ENCODE measurements at places on chromosomes 2 and 18. TPM values are rescaled to one million over a fixed set of nuclear protein-coding genes. Genes with fewer than 3 reads are reported as not detected.

- no peak for DNase-seq
- peaks cover 24% of the 10 kb centered on the region for H3K4me1 ChIP-seq
- no peaks in the 10 kb centered on the region for H3K36me3 ChIP-seq
Measured at GRCh38 chr2:218780046-218780445, 1.9 kb upstream of the CYP27A1 start.

GRCh38 chr18:32848826-32849225, 76.0 kb upstream of the KLHL14 start:
- H3K27ac ChIP-seq: no peak overlapping the region
- no peaks in the 10 kb centered on the region for H3K27me3 ChIP-seq
- no peak overlapping the region for H3K4me3 ChIP-seq
- H3K36me3 ChIP-seq: no peaks in the 10 kb centered on the region
- H3K4me1 ChIP-seq: no peaks in the 10 kb centered on the region
- DNase-seq: no peak

DNA sequence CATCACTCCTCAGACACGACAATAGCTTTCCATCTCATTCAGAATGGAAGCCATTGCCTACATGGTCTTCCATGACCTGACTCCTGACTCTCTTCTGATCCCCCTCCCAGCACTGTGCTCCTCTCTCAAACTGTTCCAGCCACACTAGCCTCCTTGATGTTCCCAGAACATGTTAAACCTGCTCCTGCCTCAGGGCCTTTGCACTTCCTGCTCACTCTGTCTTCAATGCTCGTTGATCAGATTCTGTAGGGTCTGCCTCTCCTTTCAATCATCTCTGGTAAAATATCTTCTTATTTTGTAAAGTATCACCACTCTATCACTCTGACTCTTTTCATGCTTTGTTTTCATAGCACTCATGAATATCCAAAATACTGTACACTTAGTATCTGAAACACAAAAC, 84.9 kb downstream of the SESTD1 start:
- no peak for DNase-seq
- H3K4me3 ChIP-seq: no peak overlapping the region
- no peaks in the 10 kb centered on the region for H3K27me3 ChIP-seq
- H3K36me3 ChIP-seq: no peaks in the 10 kb centered on the region

GRCh38 chr2:9422321-9423099, 818 bp downstream of the ITGB1BP1 start:
- peaks cover 12% of the 10 kb centered on the region for H3K4me1 ChIP-seq
- no peak for DNase-seq
- H3K36me3 ChIP-seq: no peaks in the 10 kb centered on the region
- peak overlapping the region; percentile 58 for H3K27ac ChIP-seq
- H3K27me3 ChIP-seq: no peaks in the 10 kb centered on the region

Gene CIB4
- not detected for total RNA-seq

Gene PAX8
- 0.09 TPM for total RNA-seq

- peaks cover 1% of the 10 kb centered on the region for H3K36me3 ChIP-seq
- H3K27me3 ChIP-seq: no peaks in the 10 kb centered on the region
- no peak overlapping the region for H3K27ac ChIP-seq
- H3K4me3 ChIP-seq: no peak overlapping the region
- H3K4me1 ChIP-seq: no peaks in the 10 kb centered on the region
Measured at GRCh38 chr2:109597283-109597682, 16.5 kb downstream of the SEPTIN10 start.

GRCh38 chr2:42974721-42975717, 182.6 kb upstream of the HAAO start:
- no peaks in the 10 kb centered on the region for H3K36me3 ChIP-seq
- H3K4me1 ChIP-seq: peaks cover 16% of the 10 kb centered on the region
- no peak overlapping the region for H3K4me3 ChIP-seq
- DNase-seq: peak; percentile 83
- no peaks in the 10 kb centered on the region for H3K27me3 ChIP-seq

Gene ADD2
- total RNA-seq: 0.08 TPM

DNA sequence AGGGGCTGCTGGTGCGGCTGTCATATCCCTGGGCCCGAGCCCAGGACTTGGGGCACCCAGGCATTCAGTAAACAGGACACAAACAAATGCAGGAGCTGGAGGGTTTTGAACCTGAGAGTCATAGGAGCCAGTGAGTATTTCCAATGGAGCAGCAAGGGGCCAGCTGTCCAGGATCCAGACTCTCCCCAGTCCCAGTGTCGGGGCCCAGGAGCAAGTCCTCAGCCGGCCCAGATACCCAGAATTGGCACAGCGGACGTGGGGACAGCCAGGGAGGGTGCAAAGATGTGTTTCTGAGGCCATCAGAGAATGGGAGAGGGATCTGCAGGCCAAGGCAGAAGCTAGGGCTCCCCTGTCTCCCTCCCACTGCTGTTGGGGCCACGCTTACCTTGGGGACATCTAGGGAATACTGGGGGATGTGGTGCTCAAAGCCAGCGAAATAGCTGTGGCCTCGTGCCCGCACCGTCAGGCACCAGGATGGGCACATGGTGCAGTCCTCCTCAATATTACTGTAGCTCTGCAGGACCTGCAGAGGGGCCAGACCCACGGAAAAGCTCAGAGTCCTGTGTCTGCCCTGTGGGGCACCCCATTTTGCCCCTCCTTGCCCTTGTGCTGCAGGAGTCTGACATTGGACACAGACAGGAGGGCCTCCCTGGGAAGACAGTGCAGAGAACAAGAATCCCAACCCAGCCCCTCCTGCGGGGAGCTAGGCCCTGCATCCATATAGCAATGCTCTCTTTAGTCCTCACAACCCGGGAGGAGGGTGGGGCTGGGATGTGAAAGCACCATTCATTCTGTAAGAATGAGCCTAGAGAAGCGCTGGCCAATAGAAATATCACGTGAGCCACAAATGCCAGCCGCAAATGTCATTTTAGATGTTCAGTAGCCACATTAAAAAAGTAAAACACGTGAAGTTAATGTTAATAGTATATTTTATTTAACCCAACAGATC, 15.4 kb downstream of the CFAP65 start:
- no peak for DNase-seq
- no peaks in the 10 kb centered on the region for H3K36me3 ChIP-seq
- no peaks in the 10 kb centered on the region for H3K4me1 ChIP-seq
- no peak overlapping the region for H3K27ac ChIP-seq
- H3K27me3 ChIP-seq: no peaks in the 10 kb centered on the region

Gene IGFBP5
- 2.3 TPM for total RNA-seq

GRCh38 chr2:43605079-43605655, 9.3 kb upstream of the THADA start:
- no peak overlapping the region for H3K4me3 ChIP-seq
- no peaks in the 10 kb centered on the region for H3K27me3 ChIP-seq
- H3K4me1 ChIP-seq: no peaks in the 10 kb centered on the region
- H3K27ac ChIP-seq: no peak overlapping the region
- DNase-seq: no peak

GRCh38 chr2:238418196-238418998, 8.3 kb upstream of the ASB1 start:
- H3K27ac ChIP-seq: no peak overlapping the region
- H3K27me3 ChIP-seq: no peaks in the 10 kb centered on the region
- no peaks in the 10 kb centered on the region for H3K4me1 ChIP-seq
- DNase-seq: no peak

DNA sequence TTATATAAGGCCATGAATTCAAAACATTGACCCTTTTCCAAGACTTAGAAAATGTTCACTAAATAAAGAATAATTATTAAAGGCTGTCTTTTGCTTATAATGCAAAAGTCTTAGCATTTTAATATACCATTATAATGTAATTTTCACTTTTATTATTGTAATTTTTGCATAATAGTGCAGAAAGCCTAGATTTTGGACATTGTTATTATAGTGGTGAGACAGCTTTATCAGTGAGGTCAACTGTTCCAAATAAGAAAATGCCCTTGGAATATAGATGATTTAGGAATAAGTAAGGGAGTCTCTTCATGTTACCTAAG, 56.6 kb downstream of the ATIC start:
- H3K36me3 ChIP-seq: peaks cover 84% of the 10 kb centered on the region
- H3K4me3 ChIP-seq: no peak overlapping the region
- no peaks in the 10 kb centered on the region for H3K4me1 ChIP-seq
- H3K27ac ChIP-seq: no peak overlapping the region
- DNase-seq: no peak

GRCh38 chr2:241126201-241126611, 23.1 kb downstream of the PASK start:
- no peaks in the 10 kb centered on the region for H3K27me3 ChIP-seq
- DNase-seq: no peak
- H3K36me3 ChIP-seq: no peaks in the 10 kb centered on the region
- H3K4me3 ChIP-seq: no peak overlapping the region

- H3K27me3 ChIP-seq: no peaks in the 10 kb centered on the region
- H3K4me3 ChIP-seq: no peak overlapping the region
- peaks cover 14% of the 10 kb centered on the region for H3K4me1 ChIP-seq
- H3K36me3 ChIP-seq: no peaks in the 10 kb centered on the region
- no peak for DNase-seq
- no peak overlapping the region for H3K27ac ChIP-seq
Measured at GRCh38 chr2:118148809-118149208, 60.5 kb downstream of the INSIG2 start.

DNA sequence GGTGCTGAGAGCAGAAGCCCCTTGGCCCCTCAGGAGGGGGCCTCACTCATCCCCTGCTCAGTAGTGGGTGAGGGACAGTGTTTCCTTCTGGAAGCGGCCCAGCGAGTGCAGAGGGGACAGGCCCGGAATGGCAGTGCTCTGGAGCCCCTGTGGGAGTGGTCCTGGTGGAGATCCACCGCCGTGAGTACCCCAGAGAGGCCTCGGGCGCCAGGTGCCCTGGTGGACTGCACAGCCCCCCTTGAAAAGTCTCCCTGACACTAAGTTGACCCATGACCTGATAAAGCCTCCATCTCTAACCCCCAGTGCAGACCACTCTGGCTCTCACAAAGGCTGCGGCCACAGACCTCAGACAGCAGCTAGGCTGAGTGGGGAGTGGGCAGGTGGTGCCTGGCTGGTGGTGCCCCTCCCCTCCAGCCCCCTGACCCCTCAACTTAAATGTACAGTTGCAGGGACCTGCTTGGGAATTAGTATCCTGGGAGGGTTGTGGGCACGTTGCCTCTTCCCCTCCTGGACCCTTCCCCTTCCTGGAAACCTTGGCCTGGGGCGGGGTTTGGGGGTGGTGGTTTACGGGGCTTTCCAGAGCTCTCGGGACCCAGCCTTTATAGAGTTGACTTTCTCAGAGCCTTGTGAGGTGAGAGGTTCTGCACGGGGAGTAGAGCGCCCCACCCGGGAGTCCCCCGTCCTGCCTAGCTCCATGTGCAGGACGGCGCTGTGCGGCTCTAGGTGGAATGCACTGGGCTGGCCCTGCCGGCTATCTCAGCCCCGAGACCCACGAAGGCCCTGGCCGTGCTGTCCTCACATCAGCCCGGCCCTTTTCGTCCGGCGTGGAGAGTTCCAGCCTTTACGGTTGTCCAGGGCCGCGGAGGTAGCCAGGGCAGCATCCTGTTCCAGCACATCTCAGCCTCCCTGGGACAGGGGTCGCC, 62.7 kb downstream of the RTP5 start:
- no peaks in the 10 kb centered on the region for H3K27me3 ChIP-seq
- no peak for DNase-seq
- H3K27ac ChIP-seq: no peak overlapping the region
- no peak overlapping the region for H3K4me3 ChIP-seq

Gene COBLL1
- 16.3 TPM for total RNA-seq

- no peak overlapping the region for H3K4me3 ChIP-seq
- DNase-seq: no peak
- no peaks in the 10 kb centered on the region for H3K36me3 ChIP-seq
- H3K4me1 ChIP-seq: no peaks in the 10 kb centered on the region
Measured at GRCh38 chr2:80515964-80516363, 211.4 kb upstream of the LRRTM1 start.

- H3K4me3 ChIP-seq: no peak overlapping the region
- no peak for DNase-seq
- H3K27me3 ChIP-seq: no peaks in the 10 kb centered on the region
- no peak overlapping the region for H3K27ac ChIP-seq
- no peaks in the 10 kb centered on the region for H3K36me3 ChIP-seq
Measured at GRCh38 chr2:103738606-103739005, 976.8 kb downstream of the TMEM182 start.

GRCh38 chr2:82964341-82964740, 1494.7 kb downstream of the SUCLG1 start:
- no peaks in the 10 kb centered on the region for H3K27me3 ChIP-seq
- no peaks in the 10 kb centered on the region for H3K4me1 ChIP-seq
- H3K4me3 ChIP-seq: no peak overlapping the region
- no peak for DNase-seq
- no peak overlapping the region for H3K27ac ChIP-seq

DNA sequence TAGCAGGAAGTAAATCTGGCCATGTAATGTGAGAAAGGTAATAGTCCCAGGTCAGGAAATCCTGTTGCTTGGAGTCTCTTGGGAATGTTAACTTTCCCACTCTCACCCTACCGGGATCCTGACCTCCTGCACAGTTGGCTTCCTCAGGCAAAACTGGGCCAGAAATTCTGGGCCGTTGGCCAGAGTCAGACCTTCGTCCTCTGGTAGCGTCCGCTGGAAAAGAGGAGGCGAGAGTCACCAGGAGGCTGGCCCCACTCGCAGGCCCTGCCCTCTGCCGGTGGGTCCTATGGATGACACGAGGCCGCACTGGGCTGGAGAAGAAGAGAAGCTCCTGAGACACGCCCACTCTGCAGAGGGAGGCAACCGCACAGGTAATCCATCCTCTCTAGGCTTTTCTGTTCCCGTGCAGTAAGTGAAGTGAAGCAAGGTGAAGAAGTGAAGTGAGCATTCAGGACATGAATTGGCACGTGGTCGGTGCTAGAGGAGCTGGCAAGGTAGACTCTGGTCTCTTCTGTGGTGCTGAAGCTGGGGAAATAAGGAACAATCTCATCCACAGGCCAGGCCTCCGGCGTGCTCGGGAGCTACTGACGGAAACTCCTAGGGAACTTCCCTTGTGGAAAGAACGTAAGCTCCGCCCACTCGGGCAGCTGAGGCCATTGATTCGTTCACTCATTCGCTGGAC, 182.7 kb upstream of the GLI2 start:
- no peak overlapping the region for H3K4me3 ChIP-seq
- H3K27ac ChIP-seq: peak overlapping the region; percentile 78
- no peaks in the 10 kb centered on the region for H3K36me3 ChIP-seq
- H3K27me3 ChIP-seq: no peaks in the 10 kb centered on the region
- H3K4me1 ChIP-seq: peaks cover 36% of the 10 kb centered on the region

Gene IL36RN
- total RNA-seq: not detected

Gene CD28
- 0.50 TPM for total RNA-seq

GRCh38 chr2:58063641-58064040, 17.0 kb downstream of the VRK2 start:
- peaks cover 11% of the 10 kb centered on the region for H3K36me3 ChIP-seq
- H3K4me1 ChIP-seq: no peaks in the 10 kb centered on the region
- no peak overlapping the region for H3K4me3 ChIP-seq

DNA sequence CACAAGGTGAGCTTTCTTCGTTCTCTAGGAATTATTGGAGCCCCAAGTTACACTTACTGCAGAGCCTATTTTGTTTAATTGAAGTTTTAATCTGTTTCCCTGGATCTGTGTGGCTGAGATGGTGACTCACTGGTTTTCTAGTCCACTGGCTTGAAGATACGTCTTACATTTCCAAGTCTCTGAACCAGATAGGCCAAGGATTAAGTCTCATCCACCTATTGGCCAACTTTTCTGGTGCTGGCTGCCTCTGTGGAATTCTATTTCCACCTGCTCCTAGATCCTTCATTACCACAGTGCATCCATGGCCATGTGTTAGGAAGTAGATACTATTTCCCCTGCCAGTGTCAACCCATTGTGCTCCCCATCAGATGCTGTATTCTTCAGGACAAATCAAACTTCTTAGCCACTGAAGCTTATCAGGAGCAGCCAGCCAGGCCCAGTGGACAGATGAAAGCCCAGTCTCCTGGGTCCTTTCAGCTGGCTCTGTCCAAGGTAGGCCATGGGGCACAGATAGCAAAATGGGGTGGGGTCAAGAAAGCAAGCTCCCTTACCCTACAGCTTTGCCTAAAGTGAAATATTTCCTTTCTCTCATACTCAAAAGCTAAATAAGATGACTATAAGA, 198.8 kb upstream of the TCF4 start:
- H3K27ac ChIP-seq: no peak overlapping the region
- H3K36me3 ChIP-seq: no peaks in the 10 kb centered on the region

Gene FIGLA
- not detected for total RNA-seq

Gene SKOR2
- total RNA-seq: not detected

Gene ANKRD30BL
- not detected for total RNA-seq

Measured in liver (tissue), 10 donors.